NCI-H1092 (cell line): ENCODE measurements at places on chromosomes 2 and 18.

DNA sequence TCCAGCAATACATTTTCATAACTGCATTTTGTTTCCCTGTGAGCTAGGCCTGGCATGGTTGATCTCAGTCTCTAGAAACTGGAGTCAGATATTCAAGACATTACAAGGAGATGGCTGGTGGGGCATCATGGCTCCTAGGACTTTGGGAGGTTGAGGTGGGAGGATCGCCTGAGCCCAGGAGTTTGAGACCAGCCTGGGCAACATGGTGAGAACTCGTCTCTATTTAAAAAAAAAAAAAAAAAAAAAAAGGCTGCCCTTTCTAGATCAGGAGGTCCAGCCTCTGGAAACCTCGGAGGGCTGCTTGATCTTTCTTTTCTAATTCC, 362 bp upstream of the VAMP8 start:
- no peak for DNase-seq

DNA sequence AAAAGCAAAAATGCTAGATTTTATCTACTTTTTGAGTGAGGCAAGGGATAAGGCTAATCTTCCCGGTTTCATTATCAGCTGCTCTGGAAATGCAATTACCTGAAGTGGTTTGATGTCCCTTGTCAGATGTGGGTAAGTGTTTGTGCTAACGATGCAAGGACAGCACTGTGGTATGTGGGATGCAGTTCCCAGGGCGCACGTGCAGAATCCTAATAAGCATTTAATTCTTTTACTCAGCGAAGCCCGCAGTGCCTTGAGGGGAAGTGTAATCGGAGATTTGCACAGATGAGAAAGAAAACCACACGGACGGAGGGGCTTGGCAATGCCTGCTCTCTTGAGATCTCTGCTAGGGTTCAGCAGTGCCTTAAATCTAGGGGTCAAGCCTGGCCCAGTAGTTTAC, 108.5 kb upstream of the LYPD6 start:
- no peak for DNase-seq

DNA sequence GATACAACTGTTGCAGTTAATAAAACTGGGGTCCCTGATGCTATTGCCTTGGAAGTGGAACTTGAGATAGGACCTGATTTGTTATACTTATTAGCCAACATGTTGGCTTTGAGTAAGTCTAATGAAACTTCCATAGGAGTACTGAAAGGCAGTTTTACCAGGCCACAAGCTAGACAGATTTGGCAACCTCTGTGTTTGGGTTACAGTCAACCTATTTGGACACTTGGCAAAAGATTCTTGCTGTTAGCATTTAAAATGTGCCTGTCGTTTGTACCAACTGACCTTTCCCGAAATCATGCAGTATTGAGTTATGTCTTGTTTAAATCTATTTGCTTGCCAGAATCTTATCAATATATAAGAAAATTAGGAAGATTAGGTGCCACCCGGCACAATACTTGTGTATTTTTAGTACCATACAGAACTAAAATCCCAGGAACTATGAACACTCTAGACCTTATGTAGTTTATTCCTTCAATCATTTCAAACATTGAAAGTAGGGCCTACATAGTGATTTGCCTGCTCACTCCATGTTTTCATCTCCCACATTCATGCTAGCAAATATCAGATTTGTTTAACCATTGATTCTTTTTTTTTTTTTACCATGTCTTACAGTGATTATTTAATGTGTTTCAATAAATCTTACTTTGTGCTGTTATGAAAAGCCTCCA, 35.5 kb upstream of the UPP2 start:
- DNase-seq, result no peak

DNA sequence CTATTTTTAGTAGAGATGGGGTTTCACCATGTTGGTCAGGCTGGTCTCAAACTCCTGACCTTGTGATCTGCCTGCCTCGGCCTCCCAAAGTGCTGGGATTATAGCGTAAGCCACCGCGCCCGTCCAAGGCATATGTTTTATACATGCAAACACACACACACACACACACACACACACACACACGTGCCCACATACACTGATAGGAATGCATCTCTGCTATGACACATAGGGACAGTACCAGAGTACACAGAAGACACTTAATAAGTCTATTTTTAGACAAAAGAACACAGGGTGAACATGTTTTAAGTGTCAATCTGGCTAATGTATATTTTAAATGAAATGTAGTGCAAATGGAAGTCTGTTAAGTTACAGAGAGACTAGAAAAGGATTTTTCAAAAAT, 10.7 kb upstream of the RNF103 start:
- DNase-seq, result no peak

- no peak for DNase-seq
Observed at GRCh38 chr2:186976329-186976728, 127.4 kb upstream of the ZSWIM2 start.

- DNase-seq, result peak; percentile 63
Observed at GRCh38 chr18:58175786-58176176, 131.8 kb downstream of the NEDD4L start.

- no peak for DNase-seq
Observed at GRCh38 chr2:215455958-215456357, 20.1 kb upstream of the FN1 start.

DNA sequence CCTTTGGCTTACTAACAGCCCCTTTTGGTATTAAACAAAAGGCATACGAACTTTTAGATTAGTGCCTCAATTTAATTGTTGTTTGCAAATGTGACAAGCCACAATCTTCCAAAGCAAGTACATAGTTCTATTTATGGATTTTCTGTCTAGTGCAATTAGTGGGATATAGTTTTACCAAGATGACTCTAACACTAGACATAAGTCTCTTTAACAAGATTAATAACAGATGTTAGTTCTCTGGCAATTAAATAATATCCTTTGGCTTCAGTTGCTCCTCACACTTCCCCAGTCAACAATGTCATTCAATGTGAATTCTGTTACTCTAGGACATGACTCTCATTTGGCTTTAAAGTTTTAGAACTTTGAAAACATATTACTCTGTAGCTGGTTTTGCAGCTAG, 16.7 kb upstream of the MC4R start:
- DNase-seq, result no peak

DNA sequence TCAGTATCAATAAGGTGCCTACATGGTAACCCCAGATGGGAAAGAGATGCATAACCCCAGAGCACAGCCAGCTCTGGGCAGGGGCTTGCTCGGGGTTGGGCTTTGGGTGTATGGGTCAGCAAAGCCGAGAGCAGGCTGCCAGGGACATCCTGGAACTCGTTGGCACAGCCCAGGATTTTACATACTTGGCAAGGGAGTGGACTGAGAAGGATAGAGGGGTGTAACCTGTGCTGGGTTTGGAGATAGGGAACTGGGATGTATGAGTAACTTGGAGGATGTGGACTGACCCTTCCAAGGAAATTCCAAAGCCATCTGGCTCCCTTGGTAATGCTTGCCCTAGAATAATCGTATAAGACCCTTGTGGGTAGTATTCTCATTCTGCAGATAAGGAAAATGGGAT, 44.2 kb downstream of the GPR39 start:
- no peak for DNase-seq

DNA sequence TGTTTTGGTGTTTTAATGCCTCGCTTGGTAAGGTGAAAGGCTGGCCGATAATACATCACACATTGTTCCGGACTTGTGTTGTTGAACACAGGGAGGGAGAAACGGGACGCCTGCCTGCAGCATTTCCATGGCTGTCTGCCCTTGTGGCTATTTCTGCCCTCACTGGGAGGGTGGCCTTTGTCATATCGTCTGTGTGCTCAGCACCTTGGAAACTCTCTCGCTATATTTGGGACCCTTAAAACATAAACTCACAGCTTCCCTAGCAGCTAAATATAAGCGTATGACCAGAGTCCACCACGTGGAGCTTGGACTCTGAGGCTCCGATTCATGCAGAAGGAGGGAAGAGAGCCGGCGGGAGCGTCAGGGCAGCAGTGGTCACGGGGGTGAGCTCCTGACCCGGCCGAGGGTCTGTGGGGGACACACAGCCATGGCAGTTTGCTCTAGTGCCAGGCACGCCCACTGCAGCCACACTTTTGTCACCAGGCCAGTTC, 111.7 kb downstream of the SH3BP4 start:
- no peak for DNase-seq

DNA sequence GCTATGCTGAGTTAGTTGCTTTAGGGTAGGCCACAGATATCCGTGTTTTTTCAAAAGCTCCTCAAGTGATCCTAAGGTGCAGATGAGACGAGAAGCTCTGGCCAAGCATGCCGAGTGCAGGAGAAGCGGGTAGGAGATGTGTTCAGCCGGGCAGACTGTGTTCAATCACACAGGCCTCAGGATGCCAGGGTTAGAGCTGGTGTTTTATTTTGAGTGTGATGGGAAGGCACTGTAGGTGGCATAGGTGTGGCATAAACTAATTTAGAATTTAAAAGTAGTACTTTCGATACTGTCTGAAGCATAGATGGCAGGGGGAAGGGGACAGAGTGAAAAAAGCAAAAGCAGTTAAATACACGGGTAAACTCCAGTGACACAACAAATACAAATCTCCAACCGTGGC, 30.9 kb downstream of the DPP4 start:
- DNase-seq, result no peak

DNA sequence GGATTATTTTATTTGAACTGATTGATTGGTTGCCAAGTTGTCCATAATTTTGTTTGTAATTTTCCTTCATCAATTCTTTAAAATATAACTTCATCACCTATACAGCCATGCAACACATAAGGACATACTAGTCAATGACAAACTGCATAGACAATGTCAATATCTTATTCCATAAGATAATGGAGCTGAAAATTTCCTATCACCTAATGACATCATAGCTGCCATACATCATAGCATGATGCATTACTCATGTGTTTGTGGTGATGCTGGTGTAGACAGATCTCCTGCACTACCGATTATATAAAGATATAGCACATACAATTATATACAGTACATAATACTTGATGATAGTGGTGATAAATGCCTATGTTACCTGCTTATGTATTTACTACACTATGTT, 369.8 kb upstream of the NT5C1B start:
- no peak for DNase-seq

DNA sequence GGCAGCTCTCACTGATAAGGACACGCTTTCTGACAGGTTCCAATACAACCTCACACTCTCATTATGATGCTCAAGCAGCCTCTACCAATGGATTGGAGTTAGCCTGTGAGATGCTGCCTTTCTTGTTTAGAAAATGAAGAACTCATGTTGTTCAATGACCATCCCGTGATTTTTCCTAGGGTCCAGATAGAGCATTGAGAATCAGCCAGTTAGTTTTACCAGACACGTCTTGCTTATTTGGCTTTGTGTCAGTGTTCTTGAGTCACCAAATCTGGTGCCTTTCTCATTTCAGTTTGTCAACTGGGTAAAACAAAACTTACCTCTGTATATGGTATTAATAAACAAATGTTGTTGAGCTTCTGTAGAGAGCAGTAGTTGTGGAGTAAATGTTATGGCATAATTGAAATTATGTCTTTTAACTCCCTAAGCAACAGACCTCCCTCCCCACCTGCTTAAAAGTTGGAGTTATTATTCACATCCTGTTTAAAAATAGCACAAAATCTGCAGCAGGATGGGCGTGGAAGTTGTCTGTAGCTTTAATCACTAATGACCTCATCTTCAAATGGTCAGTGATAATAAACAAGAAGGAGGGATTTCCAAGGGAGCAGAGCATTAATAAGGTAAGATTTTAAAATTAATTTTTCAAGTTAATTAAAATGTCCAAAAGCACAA, 167.3 kb downstream of the HRH4 start:
- no peak for DNase-seq

DNA sequence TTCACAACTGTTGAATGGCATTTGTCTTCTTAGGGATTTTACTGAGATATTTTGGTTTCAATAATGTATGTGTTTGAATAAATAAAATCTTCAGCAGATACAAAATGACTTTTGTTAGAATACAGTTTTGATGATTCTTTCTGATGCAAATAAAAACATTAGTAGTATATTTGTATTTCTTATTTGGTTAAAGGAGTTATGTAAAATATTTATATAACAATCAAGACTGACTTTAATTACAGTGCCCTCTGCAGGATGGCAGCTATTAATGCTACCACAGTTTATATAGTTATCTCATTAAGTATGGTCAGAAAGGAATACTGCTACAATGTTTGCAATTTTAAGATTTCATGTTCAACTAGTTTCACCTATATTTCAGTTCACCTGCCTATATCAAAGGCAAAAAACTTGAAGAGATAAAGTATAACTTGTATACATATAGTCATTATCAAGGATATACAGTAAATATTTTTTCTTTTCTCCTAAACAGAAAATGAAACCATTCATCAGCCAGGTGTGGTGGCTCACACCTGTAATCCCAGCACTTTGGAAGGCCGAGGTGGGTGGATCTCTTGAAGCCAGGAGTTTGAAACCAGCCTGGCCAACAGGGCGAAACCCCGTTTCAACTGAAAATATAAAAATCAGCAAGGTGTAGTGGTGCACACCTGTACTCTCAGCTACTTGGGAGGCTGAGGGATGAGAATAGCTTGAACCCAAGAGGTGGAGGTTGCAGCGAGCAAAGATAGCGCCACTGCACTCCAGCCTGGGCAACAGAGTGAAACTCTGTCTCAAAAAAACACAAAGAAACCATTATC, 19.8 kb downstream of the ARL5A start:
- DNase-seq, result no peak

DNA sequence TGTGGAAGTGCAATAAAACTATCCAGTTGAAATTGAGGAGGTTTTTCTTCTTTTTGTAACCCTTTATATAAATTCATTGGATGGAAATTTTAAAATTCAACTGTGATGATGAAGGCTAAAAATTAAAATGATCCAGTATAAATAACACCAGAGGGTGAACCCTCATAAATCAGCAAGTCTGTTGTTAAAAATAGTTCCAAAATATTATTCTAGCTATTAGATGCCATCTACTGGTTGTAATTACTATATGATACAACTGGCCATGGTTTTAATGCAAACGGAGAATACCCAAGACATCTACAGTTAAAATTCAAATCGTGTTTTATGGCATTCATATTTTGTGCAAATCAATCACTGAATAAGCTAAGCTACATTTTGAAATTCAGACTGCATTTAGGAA, 53.8 kb downstream of the TMEM200C start:
- no peak for DNase-seq

DNA sequence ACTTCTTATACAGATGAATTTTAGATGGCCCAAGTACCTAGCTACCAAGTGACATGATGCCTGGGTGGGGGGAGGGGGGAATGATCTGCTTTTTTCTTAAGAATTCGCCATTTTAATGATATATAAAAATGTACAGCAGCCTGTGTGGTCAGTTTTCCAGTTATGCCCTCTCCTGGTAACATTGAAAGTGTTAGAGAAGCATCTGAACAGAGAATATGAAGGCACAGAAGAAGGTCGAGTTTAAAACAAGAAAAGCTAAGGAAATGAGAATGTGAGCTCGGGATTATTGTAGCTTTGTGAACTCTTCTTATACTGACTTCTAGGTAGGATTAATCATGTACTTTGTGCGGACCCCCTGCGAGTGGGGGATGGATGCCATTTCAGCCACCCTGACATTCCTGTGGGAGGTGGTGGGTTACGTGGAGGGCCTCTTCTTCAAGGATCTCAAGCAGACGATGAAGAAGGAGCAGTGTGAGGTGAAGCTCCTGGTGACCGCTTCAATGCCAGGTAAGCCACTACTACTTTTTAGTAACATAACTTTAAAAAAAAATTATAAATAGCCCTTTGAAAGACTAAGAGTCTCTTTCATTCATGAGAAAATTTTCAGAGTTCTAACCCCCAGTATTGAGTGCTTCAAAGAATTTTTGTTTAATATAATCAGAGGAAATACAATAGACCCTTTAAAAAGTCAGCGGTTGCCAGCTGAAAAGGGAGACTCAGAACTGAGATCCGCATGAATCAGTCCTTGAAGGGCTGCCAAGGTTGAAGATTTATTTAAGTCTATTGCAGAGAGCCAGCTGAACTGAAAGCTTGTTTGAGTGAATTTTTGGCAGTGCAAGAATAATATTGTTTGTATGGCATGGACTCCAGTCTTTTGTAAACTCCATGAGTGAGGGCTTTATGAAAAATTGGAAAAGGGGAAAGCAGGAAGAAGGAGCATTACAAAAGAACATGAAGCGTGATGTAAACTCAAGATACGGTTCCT, 68.6 kb upstream of the RPE start:
- no peak for DNase-seq
